Nucleus accumbens (tissue), 56 donors: ENCODE measurements at places on chromosomes 1 and 21.

- DNase-seq, result no peak
These were observed 108.6 kb downstream of the GPR52 start for GRCh38 chr1:174556392-174556791.

- DNase-seq, result no peak
These were observed 23.3 kb downstream of the SLC6A17 start for GRCh38 chr1:110173466-110174105.

- no peak for DNase-seq
These were observed 2.1 kb downstream of the KLHL21 start for GRCh38 chr1:6600410-6601048.

- no peak for DNase-seq
These were observed 48.7 kb upstream of the SLC19A1 start for GRCh38 chr21:45590726-45591618.

GRCh38 chr21:38351961-38352521 lies 95.2 kb downstream of the KCNJ15 start:
- no peak for DNase-seq

GRCh38 chr1:36853638-36854037 lies 180.7 kb downstream of the GRIK3 start:
- DNase-seq, result no peak

DNA sequence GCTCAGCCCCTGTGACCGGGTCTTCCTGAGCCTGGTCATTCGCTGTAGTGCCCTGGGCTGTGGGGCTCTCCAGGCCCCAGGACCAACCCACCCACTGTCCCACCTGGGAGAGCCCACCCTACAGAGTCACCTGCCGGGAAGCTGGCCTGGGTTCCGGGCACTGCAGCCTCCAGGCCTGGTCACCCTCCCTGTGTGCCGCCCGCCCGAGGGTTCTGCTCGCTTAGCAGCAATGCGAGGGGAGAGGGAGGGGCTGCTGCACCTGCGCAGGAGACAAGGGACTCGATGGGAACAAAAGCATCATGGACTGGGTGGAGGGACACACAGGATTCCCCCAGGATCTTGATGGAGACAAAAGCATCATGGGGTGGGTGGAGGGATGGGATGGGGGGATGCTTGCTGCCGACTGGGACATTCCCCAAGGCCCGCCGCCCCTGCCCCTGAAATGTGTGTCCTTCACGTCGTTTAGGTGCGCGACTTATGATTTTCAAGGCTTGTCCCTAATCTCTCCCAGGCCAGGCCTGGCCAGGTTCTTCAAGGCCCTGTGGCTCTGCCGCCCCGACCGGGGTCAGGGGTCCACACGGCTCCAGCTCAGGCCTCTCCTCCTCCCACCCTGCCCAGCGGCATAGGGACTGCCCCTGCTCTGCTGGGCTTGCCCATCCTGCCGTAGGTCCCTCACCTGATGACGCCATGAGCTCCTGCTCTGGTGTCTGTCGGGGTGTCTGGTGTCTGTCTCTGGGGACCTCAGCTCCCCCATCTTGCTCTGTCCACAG lies 1.7 kb downstream of the KRTAP10-8 start:
- no peak for DNase-seq

- no peak for DNase-seq
These were observed 38.6 kb downstream of the ABL2 start for GRCh38 chr1:179190861-179191260.

- peak; percentile 11 for DNase-seq
These were observed 8.6 kb downstream of the CDC14A start for GRCh38 chr1:100360790-100361510.

DNA sequence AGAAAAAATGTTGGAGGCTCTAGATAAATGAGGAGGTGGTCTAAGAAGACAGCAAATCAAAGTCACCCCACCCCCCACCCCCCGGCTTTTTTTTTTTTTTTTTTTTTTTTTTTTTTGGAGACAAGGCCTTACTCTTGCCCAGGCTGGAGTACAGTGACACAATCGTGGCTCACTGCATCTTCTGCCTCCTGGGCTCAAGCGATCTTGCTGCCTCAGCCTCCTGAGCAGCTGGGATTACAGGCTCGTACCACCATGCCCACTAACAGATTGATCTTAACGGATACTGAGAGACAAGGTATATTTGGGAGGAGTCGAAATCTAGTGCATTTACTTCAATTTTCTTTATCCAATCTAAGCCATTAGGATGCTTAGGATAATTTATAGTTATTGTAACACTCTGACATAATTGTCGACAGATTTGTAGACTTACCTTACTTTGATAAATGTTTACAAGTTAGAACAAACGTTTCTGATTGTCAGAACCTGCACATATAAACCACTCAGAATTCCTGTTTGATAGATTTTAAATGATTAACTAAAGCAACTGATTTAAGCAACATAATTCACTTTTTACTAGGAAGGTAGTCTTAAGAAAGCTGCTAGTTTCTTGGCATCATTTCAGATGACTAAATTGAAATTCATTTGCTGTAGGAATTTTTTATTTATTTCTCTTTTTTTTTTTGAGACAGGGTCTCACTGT lies 33.7 kb upstream of the NBL1 start:
- no peak for DNase-seq

DNA sequence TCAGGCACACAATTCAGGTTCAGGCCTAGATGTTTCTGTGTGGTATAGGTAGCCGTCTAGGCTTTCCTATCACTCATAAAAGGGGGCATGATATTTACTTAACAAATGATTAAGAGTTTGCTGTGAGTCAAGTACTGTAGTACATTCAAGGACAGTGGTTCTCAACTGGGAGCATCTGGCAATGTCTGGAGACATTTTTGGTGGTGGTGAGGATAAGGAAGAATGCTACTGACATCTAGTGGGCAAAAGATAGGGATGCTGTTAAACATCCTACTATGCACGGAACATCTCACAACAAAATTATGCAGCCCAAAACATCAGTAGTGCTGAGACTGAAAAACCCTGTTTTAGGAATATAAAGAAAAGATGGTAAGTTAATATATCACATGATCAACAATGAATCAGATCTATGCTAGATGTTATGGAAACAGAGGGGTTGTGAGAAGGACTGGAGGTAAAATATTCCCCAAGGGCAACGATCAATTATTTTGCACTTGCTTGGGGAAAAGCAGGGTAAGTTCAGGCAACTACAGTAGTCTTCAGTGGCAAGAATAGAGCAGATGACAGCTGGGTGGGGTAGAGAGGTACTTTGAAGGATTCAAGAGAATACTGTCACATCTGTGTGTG lies 4.9 kb downstream of the DNTTIP2 start:
- DNase-seq, result no peak

DNA sequence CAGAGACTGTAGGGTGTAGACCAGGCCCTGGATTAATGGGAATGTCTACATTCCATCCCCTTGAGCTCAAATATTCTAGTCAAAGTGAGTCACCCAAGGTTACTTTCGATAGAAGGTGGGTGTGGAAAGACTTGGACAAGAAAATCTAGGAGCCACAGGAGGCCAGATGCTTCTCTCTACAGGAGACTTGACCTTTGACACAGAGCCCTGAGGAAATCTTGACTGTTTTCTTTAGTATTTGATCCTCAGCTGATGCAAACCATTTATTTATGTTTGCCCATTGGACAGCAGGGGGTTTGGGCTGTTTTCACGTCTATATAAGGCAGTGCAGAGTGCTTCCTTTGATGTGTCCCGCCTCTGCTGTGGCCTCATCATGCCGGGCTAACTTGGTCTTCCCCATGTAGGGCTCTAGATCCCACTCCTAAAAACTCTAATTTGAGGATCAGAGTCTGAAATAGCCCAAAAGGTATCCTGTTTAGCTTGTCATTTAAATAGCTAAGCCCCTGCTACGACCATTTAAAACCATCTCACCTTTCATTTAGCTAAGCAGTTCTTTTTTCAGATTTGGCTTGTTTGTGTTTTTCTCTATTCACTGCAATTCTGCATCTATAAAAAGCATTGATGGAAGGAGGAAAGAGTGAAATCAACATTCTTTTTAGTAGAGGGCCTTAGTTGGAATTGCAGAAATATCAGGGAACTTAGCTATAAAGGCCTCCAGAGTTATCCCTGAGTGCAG lies 15.5 kb upstream of the MAP3K7CL start:
- no peak for DNase-seq

DNA sequence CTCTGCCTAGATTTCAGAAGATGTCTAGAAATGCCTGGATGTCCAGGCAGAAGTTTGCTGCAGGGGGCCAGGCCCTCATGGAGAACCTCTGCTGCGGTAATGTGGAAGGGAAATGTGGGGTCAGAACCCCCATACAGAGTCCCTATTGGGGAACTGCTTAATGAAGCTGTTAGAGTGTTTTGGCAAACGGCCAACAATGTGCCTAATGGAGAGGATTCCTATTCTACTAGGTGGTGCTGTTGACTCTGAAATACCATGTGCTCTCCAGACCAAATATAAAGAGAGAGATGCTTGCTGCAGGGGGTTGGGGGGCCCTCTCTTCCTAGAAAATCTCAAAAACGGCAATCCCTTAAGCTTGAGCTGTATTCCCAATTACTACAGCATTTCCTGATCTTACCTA lies 57.1 kb upstream of the DR1 start:
- no peak for DNase-seq

- DNase-seq, result no peak
These were observed 8.8 kb upstream of the RNPC3 start for GRCh38 chr1:103516693-103517092.

DNA sequence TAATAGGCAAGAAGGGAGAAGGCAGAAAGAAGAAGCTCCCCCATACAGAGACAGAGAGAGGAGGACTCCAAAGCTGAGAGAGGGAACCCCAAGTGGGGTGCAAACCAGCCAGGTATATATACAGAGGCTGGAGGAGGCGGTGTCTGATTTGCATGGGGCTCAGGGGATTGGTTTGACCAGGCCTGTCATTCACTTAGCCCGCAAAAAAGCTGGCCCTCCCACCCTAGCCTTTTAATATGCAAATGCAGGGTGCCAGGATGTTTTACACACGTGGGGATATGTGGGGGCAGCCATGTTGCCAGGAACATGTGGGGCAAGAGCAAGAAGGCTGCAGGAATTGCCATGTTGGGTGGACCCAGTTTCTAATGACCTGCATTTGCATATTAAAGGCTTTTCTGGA lies 37.0 kb upstream of the TENT5B start:
- no peak for DNase-seq

- DNase-seq, result no peak
These were observed 49.0 kb downstream of the MAP10 start for GRCh38 chr1:232853994-232854797.

GRCh38 chr1:175673371-175674150 lies 69.8 kb downstream of the TNR start:
- DNase-seq, result no peak

DNA sequence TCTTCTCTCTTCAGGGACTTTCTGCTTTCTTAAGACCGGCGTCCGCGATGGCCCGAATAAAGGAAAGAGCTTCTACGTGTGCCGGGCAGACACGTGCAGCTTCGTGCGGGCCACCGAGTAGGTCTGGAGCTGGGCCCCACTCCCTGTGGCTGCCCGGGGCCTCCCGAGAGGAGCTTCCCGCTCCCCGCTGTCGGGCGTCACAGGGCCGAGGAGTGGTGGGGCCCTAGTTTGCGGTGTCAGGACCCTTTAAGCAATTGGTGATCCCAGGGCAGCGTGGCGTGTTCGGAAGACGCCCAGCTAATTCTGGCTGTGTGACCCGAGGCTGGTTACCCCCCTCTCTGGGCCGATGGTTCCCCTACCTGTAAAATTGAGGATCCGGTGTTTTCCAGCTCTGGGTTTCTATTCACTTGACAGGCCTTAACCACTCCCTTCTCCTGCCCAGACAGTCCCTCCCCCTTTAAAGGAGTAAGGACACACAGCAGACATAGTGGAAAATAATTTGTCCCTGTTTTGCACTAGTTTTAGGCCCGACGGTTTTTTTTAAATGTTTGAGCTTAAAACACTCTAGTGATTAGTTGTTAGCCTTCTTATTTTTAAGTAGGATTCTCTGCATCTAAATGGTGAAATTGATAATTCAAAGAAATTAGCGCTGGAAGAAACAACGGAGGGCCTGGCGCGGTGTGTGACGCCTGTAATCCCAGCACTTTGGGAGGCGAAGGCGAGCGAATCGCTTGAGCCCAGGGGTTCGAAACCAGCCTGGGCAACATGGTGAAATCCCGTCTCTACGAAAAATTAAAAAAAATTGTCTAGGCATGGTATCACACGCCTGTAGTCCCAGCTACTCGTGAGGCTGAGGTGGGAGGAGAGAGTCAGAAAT lies 553 bp downstream of the TTF2 start:
- no peak for DNase-seq

DNA sequence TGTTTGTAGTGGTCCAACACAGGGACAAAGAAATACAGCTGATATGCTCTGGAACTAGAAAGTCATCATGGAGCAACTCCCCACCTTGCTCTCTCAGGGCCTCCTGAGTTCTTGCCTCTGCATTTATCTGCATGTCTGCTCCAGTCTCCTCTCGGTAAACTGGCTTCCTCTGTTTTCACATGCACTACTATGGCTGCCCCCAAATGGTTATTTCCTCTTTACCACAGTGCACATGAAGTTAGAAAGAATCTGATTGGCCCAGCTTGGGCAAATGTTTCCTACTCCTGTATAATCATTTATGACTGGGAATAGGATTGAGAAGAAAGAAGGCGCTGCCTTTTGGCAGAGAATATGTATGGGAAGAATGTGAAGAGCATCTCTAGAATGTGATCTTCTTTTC lies 16.5 kb upstream of the PSMB2 start:
- no peak for DNase-seq

- DNase-seq, result no peak
These were observed 217.5 kb downstream of the LRRIQ3 start for GRCh38 chr1:73980324-73981040.

DNA sequence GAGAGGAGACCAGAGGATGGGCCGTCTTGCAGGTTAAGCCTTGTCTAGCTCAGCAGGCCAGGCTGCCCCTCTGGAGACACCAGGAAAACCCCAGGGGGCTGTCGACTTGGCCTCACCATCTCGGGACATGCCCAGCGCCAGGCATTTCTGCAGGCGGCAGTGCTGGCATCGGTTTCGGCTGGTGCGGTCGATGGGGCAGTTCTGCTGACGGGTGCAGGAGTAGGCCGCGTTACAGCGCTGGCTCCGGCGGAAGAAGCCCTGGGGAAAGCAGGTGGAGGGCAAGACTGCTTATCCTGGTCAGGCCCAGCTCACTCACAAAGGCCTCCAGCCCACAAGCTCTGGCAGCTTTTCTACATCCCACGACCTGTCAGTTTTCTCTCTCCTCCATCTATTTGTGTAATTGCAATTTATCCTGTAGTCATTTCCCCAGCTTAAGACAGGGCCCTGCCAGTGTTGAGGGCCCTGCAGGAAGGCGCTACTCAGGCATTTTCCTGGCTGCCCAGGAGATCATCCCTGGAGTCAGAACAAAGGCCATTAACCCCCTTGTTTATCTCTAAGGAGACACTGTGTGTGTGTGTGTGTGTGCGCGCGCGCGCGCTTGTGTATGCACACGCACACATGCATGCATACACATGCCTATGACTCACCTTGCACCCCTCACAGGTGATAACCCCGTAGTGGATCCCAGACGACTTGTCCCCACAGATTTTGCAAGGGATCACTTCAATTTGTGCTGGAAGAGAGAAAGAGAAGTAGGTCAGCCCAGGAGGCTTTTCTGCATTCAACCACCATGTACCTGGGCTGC lies 11.5 kb upstream of the LINGO4 start:
- DNase-seq, result no peak

- DNase-seq, result no peak
These were observed 82.7 kb downstream of the TAS1R2 start for GRCh38 chr1:18776777-18777176.
